Renal pelvis (tissue), 12 donors: ENCODE measurements at places on chromosomes 11 and 22.

GRCh38 chr11:2300936-2301630, 635 bp downstream of the C11orf21 start:
- no peak for DNase-seq

- no peak for DNase-seq
These were observed 651.1 kb downstream of the METTL15 start for GRCh38 chr11:28759311-28759710.

DNA sequence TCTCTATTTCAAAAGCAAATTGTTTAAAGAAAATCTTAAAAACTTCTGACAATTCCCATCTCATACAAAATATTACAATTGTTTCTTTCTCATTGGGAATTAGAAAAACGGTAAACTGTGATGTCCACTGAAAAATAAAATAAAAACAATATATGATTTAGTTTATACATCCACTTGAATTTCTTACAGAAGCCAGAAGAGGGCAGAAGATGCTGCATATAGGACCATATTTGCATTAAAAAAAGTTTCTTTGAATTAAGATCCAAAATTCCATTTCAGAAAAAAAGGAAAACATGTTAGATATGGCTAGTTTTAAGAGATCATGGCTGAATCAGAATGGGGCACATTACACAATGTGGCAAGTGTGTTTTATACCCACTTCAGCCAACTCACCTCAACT, 39.3 kb upstream of the LRRC4C start:
- DNase-seq: peak; percentile 12

GRCh38 chr11:75239531-75240290, 863 bp upstream of the TPBGL start:
- no peak for DNase-seq

DNA sequence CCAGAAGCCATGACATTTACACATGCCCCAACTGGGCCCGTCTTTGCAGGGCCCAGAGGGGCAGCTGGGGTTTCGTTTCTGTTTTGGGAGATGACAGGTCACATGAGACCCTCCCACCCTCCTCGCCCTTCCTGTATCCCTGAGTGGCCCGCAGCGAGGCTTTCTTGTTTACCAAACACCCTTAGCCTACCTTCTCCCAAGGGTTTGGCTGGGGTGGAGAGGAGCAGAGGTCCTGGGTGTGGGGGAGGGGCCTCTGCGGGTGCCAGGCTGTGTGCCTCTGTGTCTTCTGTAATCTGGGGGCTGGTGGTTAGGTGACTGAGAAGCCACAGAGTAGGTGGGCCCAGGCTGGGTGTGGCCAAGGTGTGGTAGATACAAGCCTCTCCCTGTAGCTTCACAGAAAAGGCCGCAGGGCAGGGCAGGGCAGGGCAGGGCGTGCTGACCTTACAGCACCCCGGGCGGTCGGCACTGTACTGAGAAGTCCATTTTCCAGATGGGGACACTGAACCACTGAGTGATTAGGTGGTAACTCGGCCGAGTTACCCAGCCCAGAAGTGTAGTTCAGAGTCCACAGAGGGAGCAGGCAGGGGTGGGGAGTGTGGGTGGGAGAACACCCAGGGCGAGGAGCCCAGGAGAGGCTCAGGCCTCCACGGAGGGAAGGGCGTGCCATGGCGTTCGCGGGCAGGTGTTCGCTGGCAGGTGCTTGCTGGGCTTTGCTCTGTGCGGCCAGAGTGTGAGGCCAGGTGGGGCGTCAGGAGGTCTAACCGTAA, 8.7 kb downstream of the PRR5 start:
- DNase-seq: no peak

GRCh38 chr11:110712659-110713448, 617 bp upstream of the ARHGAP20 start:
- DNase-seq: no peak

GRCh38 chr22:26894362-26894761, 237.0 kb downstream of the MIAT start:
- no peak for DNase-seq

- DNase-seq: no peak
These were observed 5.9 kb downstream of the SRRD start for GRCh38 chr22:26489447-26490036.

- DNase-seq: no peak
These were observed 88.8 kb downstream of the UBASH3B start for GRCh38 chr11:122744357-122744756.

- no peak for DNase-seq
These were observed 121.7 kb downstream of the SGSM3 start for GRCh38 chr22:40491990-40492631.
